ENCODE measurements at places on chromosomes 5 and 9.

DNA sequence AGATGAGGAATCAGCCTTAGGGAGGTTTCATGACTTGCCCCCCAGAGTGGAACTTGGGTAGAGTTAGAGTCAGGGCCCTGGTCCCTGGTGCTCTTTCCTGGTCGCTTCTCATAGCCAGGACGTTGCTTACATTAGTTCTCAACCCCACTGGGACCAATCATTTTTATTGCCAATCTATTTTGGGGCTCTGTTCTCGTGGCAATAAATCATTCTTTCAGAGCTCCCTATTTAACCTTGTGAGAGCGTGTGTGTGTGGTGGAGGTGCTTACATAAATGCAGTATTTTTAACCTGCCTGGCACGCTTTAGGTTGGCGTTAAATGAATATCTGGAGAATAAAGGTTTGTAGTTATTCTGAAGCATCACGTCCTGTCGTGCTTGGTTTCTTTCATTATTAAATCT lies 4.1 kb downstream of the TRIO start:
- no peak for DNase-seq

DNA sequence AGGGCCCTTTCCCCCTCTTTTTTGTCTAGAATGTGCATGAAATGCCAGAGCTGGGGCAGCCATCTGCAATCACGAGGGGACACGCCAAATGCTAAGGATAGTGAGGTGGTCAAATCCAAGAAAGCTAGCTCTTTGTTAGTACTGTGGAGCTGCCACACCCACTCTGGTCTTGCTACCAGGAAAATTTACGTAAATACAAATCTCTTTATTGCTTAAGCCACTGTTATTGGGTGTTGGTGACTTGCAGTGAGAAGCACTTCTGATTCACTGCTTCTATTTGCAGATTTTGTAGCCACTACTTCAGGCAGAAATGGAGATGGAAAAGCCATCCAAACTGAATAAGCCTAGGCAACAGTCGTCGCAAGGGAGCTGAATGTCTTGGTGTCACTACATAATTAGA lies 25.6 kb upstream of the SUSD1 start:
- DNase-seq = no peak

- DNase-seq = no peak
Observed at GRCh38 chr5:5623397-5623796, 200.9 kb downstream of the ICE1 start.

DNA sequence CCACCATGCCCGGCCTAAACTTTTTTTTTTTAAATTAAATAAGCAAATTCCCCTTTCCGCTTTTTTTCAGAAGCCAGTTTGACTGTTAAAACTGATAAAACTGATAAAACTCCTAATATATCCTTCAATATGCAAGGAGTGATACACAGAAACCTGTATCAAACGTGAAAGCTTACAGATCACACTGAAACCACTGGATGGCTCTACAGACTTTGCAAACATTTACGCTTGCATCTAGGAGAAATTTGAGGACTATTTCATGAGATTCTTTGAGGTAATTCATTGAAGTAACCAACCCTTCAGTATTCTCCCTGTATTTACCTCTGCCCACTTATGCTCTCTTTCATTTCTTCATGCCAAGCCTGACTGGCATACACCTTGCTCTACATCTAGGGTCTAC lies 40.6 kb upstream of the CHD1 start:
- no peak for DNase-seq

GRCh38 chr5:157600252-157600651 lies 24.7 kb upstream of the ADAM19 start:
- DNase-seq = no peak

DNA sequence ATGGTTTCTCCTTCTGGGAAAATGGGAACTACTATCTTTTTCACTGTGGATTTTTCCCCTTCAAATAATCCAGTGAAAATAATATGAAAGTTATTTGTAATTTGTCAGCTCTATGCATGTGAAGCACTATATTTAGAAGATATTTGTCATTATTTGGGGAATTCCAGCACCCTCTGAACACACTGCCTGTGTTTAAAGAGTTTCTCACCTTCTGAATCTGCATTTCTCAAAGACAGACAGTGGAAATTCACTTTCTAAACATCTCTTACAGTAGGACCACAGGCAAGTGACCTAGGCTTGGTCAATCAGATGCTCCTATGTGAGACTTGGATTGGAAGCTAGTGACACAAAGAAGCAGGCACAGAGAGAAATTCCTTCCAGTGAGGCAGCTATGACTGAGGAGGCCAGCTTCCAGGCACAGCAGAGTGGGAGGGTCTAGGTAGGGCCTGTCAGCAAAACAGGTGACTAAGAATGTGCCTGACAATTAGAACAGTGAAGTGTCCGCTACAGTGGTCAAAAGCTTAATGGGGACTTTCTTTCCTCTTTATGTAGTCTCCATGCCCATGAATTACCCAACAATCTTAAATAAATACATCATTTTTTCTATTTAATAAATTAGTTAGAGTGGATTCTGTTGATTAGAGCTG lies 167.2 kb downstream of the HMHB1 start:
- no peak for DNase-seq

DNA sequence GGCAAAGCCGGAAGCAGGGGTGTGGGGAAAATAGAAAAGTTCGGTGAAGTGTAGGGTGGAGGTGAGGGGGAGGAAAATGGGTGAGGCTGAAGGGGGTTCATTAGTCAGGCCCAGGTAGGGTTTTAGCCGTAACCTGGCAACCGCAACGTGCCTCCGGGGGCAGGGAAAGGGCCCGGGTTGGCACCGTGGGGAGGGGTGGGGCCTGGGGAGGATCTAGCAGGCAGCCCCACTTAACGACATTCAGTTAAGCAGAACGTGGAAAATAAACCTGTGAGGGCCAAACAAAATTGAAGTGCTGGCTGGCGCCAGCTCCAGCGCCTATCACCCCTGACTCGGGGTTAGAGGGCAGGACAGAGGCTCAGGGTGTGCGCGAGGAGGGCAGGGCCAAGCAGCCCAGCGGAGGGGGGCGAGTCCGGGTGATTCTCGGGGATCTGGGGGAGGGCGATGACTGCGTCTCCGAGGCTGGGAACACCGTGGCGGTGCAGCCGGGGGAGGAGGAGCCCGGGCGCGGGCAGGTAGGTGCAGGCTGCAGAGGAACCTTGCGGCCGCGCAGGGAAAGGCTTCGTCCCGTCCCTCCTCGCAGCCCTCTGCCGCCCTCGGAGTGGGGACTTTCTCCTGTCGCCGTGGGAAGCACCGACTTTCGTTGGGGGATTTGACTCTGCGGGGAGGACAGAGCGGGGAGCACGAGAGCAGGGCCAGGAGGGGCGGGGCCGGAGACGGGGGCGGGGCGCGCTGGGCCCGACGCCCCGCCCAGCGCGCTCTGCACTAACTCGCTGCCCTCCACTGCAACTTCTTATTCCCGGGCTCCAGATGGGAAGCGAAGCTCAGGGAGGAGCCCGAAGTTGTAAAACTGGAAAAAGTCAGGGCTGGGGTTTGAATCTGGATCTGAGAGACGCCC lies 5.1 kb downstream of the RGS14 start:
- DNase-seq = no peak

DNA sequence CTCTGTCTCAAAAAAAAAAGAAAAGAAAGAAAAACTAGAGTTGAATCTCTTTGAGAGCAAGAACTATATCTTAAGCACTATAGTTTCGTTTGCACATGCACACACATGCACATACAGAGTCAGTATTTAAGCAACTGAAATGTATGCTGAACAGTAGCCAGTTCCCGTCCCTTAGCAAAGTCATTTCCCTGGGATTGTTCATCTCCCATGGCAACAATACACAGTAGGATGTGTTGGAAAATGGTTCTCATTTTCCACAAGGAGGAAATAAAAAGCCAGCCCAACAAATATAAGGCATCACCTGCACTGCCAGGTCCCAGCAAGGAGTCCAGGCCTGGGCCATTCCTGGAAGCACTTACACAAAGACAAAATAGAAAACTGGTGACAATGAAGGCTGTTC lies 4.2 kb upstream of the ZNF346 start:
- peak; percentile 22 for DNase-seq

Measured in brain (organoid and tissue), 16 donors.